Mucosa of gallbladder (tissue), 1 donor: ENCODE measurements at places on chromosomes 2 and 18.
A peak's percentile ranks its signal among the peaks of the same experiment; 100 is the strongest.

- DNase-seq: peak; percentile 14
Measured at GRCh38 chr2:233764264-233764663, 4.2 kb downstream of the UGT1A1 start.

- no peak for DNase-seq
Measured at GRCh38 chr2:18276583-18277075, 283.8 kb downstream of the RDH14 start.

- no peak for DNase-seq
Measured at GRCh38 chr2:171404261-171404660, 29.5 kb downstream of the METTL8 start.

DNA sequence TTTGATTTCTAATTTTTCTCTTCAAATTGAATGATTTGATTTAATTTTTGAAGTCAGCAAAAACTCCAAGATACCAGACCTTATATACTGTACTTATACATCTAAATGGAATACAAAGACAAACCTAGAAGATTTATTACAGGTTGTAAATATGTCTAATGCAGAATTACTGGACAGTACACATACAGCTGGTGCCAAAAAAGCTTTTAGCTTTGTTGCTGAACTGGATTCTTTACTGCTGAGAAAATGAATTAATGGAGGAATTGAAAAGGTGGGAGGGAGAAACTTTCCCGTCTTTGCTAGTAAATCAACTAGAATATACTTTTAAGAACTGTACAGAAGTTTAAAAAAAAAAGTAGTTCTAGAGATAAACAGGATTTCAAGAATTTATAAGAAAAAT is 17.5 kb downstream of the C1D start:
- no peak for DNase-seq

GRCh38 chr2:27086724-27087593 is at the start of gene KHK:
Gene KHK (plus strand): TSS chr2:27086772. CDS start chr2:27087260, 488 bp downstream.
- DNase-seq: peak; percentile 28

GRCh38 chr2:100741880-100742276 is 78.1 kb upstream of the NPAS2 start:
- DNase-seq: no peak

DNA sequence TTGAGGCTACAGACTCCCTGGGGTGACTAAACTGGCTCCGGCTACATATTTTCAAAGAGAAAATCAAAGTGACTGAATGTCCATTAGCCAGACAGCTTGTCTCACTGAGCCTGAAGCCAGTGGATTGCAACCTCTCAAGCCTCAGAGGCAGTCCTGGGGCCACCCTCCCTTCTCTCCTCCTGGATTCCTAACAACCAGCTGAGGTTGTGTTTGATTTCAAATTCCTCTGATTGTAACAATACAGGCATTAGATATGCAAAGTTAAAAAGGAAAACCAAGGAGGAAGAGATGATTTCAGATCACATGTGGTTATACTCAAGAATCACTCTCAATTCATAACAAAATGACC is 101.0 kb upstream of the LMAN1 start:
- DNase-seq: no peak

DNA sequence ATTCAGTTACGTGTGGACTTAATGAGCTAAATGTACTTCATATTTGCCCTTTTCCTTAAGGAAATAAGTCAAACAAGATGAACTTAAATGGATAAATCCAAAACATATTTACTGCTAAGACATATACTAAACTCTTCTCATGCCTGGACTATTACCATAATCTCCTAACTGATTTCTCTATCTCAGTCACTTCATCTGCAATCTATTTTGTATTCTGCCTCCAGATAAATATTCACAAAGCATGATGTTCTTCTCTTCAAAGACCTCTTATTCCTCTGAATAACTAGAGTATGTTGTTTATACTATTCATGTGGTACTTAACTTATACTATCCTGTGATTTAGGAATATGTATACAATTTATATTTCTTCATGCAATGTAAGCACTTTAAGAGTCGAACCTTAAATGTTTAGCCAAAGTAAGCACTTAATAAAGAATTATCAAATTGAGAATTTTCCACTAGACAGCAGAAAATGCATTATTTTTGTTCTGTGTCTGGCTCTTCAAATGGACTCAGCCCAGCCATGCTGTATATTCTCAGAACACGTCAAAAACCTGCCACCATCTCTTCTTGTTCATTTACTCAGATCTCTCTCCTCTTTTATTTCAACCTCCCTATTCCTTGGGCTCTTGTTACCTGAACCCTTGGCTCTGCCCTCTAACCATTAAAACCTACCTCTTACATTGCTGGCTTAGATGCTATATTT is 79.9 kb upstream of the ARHGAP28 start:
- no peak for DNase-seq

- no peak for DNase-seq
Measured at GRCh38 chr2:202161151-202161835, 77.1 kb downstream of the SUMO1 start.

- DNase-seq: no peak
Measured at GRCh38 chr2:71269511-71270090, 42.7 kb upstream of the PAIP2B start.
